ENCODE measurements at places on chromosomes 2 and 18. TPM values are rescaled to one million over a fixed set of nuclear protein-coding genes. Genes with fewer than 3 reads are reported as not detected.

The RETREG2 gene
- 110 TPM for total RNA-seq

The ZNF638 gene
- total RNA-seq, result 88.0 TPM

The AQP12B gene
- not detected for total RNA-seq

DNA sequence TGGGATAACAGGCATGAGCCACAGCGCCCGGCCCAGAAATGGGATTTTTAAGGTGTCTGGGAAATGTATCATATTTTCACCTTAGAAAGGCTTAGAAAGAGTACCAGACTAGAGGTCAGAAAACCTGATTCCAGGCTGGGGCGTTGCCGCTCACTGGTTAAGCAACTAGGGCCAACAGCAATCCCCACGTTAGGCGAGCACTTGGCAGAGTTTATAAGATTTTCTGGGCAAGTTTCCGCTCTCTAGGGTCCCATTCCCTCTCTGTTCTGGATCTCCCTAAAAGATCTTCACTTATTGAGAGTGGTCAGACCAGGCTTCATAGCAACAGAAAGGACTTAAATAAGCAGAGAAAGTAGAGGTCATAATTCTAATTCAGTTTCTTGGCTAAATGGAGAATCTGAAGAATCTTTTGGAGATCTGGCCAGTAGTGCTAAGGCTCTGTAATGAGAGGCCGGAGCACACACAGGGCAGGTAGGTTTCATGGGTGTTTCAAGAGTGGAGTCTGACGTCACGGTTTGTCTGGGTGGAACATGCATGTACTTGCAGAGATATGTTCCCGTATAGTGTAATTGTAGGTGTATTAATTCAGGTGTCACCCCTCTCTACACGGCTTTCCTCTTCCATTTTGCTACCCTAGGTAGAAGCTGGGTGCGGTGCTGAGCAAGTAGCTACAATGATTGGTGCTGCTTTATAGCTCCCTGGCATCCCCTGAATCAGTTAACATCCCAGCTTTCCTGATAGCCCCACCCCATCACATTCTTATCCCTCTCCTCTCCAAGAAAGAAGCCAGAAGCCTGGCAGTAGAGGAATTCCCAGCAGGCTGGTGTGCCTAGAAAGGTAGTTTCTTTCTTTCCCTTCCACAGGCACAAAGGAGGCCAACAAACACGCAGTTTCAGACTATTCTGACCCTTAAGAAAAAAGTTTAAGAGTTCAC, 4.4 kb upstream of the SMAD7 start:
- DNase-seq, result no peak

DNA sequence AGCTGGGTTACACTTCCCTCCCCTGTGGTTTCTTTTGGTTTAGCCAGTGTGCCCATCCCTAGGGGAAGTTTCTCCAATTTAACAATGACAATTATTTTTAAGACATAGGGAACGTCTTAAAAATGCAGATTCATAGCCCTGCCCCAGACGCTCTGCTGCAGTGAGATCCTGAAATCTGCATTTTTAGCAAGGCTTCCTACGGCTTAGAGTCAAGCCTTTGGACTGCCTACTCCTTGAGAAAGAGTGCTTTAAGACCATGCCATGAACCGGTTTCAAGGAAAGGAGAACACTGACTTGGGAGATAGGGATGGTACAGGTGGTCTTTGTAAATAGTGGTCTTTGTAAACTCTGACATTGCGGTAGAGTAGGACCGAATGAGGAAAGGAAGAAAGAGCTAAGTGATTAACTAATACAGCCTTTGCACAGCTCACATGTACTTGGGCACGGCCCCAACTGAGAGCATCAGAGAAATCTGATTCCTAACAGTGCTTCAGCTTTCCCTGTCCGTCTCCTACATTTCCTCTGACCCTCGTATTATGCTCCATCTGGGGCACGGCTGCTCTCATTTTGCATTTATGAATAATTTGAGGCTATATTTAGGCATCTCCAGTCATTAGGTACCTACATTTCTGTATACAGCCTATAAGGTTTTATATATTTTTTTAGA, 217.6 kb upstream of the TANK start:
- DNase-seq, result no peak

GRCh38 chr2:101473911-101474701, 806 bp downstream of the RFX8 start:
- peak; percentile 62 for DNase-seq

- no peak for DNase-seq
Measured at GRCh38 chr2:160142472-160142871, 57.6 kb downstream of the ITGB6 start.

- DNase-seq, result no peak
Measured at GRCh38 chr18:616380-616995, 19.7 kb downstream of the CLUL1 start.

Data from activated CD8-positive, alpha-beta memory T cell treated with anti-CD3 and anti-CD28 coated beads, Interleukin-2, amount 10 ng/mL, durations not matched to agents 7 days and 5 days (primary cell).